ENCODE measurements at places on chromosomes 5 and 9.

GRCh38 chr9:124454791-124455443, 4.7 kb downstream of the ADGRD2 start:
- DNase-seq = no peak

GRCh38 chr5:134136771-134137170, 22.3 kb downstream of the TCF7 start:
- DNase-seq = no peak

GRCh38 chr5:157986431-157986990, 127.6 kb upstream of the CLINT1 start:
- no peak for DNase-seq

DNA sequence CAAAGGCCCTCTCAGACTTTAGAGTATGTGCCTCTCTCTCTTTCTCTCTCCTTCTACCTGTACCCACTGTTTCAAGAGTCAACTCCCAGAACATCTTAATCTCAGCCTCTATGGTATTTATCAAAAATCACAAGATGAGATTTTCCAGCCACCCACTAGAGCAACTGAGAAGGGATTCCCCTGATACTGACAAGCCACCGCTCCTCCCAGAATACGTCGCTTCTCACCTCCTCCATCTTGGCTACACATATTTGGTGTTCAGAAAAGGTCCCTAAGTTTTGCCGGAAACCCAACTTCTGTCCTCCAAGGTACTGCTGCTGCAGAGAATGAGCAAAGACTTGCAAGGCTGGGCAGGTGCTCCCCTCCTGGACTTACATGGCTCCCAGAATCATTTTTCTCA, 6.1 kb downstream of the GARIN3 start:
- DNase-seq = no peak

GRCh38 chr5:177366528-177367322, 9.0 kb downstream of the RGS14 start:
- DNase-seq = peak; percentile 96

DNA sequence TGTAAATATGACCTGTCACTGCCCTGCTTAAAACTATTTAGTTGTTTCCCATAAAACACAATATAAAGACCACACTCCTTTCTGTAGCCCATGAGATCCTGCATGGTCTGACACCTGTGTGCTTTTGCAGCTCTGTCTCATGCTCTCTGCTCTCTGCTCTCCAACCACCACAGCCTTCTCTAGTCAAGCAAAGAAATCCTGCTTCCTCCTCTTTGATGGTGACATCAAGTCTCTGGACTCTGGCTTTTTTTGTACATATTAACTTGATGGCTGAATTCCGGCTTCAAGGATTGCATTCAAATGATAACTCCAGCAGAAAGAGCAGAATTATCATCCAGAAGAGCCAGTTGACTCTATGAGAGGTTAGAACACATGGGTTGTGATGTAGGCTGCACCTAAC, 58.2 kb downstream of the CHSY3 start:
- DNase-seq = no peak

- no peak for DNase-seq
Observed at GRCh38 chr9:114459464-114459863, 45.8 kb downstream of the WHRN start.

DNA sequence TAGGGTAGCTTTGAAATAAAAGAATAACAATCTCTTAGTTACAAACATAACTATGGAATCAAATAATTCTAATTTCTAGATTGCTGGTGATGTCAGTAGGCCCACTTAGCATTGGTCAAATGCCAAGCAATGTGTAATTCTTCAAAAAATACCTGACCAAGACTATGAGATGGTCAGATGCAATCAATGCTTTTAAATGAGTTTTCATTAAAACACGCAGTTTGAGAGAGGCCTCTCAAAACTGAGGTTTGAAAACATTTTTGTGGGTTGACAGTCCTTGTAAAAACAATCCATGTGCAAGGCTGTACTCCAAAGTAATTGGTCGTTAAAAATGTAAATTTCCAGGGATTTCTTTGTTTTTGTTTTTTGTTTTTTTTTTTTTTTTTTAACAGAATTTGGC, 1.2 kb upstream of the RLN2 start:
- no peak for DNase-seq

GRCh38 chr5:65672796-65673195, 48.0 kb downstream of the SHLD3 start:
- peak; percentile 29 for DNase-seq

- no peak for DNase-seq
Observed at GRCh38 chr9:89842267-89842768, 237.5 kb downstream of the GADD45G start.

DNA sequence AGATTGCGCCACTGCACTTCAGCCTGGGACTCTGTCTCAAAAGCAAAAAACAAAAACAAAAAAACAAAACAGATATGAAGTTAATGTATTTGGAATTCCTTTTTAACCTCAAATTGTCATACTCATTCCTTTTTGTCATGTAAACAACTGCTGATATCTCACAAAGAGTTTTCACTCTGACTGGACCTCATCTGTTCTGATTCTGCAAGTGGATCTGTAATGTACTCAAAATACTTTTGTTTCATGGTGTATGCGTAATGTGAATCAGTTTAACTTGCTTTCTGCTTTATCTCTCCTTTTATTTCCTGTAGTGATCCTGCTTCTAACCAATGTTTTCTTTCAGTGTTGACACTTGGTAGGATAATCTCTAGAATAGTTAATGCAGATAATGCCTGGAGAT, 106.7 kb downstream of the FOCAD start:
- DNase-seq = no peak

GRCh38 chr9:135045264-135045927, 42.1 kb upstream of the OLFM1 start:
- DNase-seq = no peak

- DNase-seq = no peak
Observed at GRCh38 chr9:80615964-80616363, 1044.2 kb downstream of the TLE4 start.

DNA sequence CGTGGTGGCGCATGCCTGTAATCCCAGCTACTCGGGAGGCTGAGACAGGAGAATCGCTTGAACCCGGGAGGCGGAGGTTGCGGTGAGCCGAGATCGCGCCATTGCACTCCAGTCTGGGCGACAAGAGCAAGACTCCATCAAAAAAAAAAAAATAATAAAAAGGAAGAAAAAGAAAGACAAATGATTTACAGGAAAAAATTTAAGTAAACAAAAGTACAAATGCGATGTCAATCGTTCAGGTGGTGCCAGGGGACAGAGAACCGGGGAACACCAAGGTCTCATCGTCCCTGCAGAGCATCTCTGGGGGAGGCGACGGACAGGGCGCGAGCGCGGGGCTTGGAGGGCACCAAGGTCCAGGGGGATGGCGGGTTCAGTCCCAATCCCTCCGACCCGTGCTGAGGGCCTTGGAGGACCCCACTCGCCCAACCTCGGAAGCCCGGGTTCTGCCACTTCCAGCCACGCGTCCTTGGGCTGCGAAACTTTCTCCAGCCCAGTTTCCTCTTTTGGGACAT, 607 bp upstream of the HNRNPAB start:
- DNase-seq = no peak

GRCh38 chr9:96245399-96245798, 56.6 kb downstream of the HSD17B3 start:
- no peak for DNase-seq

- no peak for DNase-seq
Observed at GRCh38 chr5:41097642-41098041, 26.5 kb upstream of the MROH2B start.

- no peak for DNase-seq
Observed at GRCh38 chr9:68836788-68837187, 131.7 kb downstream of the PIP5K1B start.

- peak; percentile 19 for DNase-seq
Observed at GRCh38 chr9:126763130-126763764, 41.6 kb upstream of the ZBTB43 start.

- DNase-seq = no peak
Observed at GRCh38 chr9:124164811-124165210, 92.9 kb upstream of the NEK6 start.

- DNase-seq = no peak
Observed at GRCh38 chr5:112316006-112316405, 103.1 kb downstream of the EPB41L4A start.

DNA sequence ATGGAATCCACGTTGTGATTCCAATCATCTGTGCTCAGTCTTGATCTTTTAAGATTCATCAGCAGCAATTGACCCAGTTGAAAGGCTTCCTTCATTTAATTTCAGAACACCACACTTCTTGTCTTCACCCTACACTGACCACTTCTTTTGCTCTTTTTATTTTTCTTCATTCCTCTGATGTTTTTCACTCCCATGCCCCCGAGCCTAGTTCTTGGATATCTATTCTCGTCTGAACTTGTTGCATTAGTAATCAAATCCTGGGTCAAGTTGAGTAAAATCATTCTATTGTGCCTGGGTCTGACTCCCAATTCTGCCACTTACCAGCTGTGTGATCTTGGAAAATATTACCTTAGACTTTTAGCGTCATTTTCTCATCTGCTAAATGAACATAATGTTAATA, 356.5 kb downstream of the CDH12 start:
- DNase-seq = no peak

DNA sequence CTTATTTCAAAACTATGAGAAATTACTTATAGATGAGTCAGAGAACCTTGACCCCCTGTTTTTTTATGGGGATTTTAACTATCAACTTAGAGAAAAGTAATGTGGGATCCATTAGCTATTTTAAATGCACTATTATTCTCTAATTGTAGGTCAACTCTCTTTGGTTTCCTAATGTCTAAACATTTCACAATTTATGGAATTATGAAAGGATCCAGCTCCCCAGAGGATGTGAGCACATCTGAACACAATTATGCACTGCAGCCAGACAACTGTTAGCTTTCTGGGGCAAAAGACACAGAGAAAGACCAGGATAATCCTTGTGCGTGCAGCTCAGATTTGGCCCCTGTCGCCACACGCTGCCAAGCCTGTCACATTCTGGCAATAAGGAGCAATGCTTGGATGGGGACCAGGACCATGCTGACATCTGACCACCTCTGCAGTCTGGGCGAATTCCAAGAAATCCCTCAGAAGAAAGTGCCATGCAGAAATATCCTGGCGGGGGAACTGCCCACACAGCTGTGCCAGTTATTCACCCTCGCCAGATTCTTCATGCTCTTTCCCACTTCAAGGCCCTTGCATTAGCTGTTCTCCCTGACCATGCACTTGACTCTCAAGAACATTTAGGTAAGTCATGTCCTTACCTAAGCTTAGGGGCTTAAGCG, 22.2 kb upstream of the CMBL start:
- DNase-seq = peak; percentile 68

GRCh38 chr9:17398350-17398749, 180.5 kb upstream of the SH3GL2 start:
- no peak for DNase-seq

DNA sequence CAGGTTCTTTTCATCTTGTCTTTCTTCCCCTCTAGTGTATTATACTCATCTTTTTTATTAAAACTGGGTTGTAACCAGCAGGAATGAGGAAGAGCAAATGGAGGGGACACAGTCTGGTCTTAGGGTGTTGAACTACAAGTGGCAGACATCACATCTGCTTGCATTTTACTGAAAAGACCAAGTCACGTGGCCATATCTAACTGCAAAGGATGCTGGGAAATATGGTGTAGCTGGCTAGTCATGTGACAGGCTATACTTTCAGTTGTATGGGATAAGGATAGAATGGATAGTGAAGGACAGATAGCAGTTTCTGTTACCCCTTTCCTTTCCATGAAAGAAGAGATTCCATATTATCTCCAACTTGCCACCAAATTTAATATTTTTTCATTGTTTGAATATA, 13.0 kb upstream of the FGD3 start:
- no peak for DNase-seq

GRCh38 chr9:107976767-107977166, 487.2 kb upstream of the KLF4 start:
- DNase-seq = peak; percentile 12

- no peak for DNase-seq
Observed at GRCh38 chr9:20582150-20582549, 40.1 kb downstream of the MLLT3 start.

DNA sequence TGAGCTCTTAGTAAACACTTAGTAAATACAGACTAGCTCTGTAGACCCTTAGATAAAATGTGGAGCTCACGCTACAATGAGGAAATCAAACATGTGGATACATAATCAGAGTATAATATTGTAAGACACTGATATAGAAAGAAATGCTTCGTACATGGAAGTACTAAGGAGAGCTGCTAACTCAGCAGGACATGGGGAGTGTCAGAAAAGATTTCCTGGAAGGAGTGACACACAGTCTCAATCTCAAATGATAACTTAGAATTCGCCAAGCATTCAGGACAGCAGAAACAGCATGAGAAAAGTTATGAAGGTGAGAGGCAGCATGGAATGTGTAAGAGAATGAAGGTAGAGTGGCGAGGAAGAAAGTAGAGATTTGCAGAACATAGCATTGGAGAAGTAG, 80.8 kb downstream of the ZNF622 start:
- DNase-seq = no peak

- DNase-seq = no peak
Observed at GRCh38 chr9:21244836-21245235, 5.0 kb upstream of the IFNA14 start.

DNA sequence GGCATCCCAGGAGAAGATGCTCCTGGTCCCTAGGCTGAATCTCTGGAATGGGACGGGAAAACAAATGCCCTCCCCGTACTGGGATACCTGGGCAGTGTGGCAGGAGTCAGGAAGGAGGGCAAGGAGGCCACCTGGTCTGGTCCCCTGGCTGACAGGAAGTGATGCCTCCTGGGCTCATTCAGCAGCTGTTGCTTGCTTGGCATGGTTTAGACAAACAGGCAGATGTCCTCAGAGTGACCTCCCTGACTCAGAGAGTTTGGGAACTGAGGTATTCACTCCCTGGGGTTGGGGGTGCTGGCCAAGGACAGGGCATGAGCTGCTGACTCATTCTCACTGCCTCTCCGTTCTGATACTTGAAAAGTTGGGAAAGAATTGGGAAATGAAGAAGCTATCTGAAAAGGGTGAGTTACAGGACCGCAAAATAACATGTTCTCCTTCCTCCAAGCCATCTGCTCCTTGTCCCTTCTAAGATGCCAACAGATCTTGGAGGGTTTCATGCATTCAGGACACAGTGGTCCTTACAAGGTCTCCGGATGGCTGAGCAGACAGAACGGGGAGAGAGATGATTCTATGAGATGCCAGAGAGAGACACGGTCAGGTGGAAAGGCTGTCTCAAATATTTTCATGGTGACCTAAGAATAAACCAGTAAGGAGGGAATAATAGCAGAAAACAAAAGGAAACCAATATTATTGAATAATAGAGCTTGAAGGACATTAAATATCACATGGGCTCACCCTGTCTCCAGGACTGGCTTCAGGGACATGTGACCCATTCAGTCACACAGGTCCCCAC, 534.5 kb downstream of the BNC2 start:
- peak; percentile 96 for DNase-seq

DNA sequence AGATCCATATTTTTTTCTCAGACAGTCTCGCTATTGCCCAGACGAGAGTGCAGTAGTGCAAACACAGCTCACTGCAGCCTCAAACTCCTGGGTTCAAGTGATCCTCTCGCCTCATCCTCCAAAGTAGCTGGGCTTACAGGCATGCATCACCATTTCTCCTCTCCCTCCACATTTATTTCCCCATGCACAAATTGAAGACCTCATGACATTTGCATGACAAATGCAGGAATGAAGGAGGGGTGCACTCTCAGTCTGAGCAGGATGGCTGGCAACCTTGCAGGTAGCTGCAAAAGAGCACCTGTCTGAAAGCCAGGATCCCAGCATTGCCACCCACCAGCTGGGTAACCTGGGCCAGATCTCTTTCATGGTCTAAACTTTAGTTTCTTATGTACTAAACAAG, 111.2 kb downstream of the SH3TC2 start:
- DNase-seq = no peak

Measured in GM03348 (cell line).